ENCODE measurements at places on chromosomes 11 and 22. TPM values are rescaled to one million over a fixed set of nuclear protein-coding genes. Genes with fewer than 3 reads are reported as not detected.
A peak's percentile ranks its signal among the peaks of the same experiment; 100 is the strongest.

EXPH5 gene
- 19.5 TPM for total RNA-seq

DNA sequence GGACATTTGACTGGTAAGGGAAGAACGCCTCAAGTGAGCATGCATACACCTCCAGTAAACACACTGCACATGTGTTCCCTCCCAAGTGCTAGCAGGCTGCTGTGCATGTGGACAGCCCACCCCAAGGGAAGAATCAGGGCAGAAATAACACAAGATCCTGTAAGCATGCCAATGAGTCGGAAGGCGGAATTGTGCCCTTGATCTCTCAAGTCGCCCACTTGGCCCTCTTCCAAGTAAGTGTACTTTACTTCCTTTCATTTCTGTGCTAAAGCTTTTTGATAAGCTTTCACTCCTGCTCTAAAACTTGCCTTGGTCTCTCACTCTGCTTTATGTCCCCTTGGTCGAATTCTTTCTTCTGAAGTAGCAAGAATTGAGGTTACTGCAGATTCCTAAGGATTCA is 139.6 kb downstream of the TRPC6 start:
- peak; percentile 53 for DNase-seq

DNA sequence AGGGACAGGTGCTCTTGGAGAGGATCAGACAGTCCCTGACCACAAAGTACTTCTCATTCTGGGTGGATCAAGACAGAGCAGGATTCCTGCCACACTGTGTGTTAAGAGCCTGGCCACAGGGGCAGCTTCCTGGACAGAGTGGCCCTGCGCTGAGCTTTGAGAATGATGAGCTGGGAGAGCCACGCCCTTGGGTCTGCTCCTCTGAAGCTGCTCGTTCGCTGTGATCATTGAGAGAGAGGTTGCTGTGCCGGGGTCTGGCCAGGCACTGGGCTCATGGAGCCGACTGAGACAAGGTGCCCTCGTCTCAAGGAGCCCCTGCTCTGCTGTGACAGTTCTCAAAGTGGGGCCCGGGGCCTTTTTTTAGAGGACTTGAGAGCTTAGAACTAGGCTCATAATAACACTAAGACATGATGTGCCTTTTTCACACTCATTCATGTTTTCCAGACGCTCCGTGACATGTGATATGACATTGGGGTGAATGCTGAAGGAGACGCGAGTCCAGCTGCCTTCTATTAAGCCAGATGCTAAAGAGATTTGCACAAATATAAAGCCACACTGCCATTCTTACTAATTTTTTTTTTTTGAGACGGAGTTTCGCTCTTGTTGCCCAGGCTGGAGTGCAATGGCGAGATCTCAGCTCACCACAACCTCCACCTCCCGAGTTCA is 1.6 kb upstream of the MFRP start:
- DNase-seq = no peak

DNA sequence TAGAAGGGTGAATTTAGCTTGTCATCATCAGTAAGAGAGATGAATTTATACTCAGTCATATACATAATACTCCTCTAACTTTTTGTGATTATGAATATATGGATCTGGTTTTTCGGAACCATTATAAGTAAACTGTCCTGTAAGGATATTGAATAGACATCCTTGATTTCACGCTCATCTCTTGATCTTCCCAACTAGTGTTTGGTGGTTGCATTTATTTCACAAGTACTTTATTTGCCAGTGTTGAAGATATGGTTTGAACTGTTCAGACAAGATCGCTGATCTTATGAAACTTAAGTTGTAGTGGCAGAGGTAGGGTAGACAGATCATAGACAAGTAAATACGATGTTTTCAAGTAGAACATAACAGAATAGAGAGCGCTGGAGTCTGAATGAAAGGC is 3.0 kb downstream of the FBXO7 start:
- DNase-seq = no peak

- DNase-seq = no peak
Measured at GRCh38 chr11:48036011-48036410, 55.7 kb downstream of the PTPRJ start.

GRCh38 chr11:78973876-78974275 is 399.2 kb upstream of the NARS2 start:
- no peak for DNase-seq

DNA sequence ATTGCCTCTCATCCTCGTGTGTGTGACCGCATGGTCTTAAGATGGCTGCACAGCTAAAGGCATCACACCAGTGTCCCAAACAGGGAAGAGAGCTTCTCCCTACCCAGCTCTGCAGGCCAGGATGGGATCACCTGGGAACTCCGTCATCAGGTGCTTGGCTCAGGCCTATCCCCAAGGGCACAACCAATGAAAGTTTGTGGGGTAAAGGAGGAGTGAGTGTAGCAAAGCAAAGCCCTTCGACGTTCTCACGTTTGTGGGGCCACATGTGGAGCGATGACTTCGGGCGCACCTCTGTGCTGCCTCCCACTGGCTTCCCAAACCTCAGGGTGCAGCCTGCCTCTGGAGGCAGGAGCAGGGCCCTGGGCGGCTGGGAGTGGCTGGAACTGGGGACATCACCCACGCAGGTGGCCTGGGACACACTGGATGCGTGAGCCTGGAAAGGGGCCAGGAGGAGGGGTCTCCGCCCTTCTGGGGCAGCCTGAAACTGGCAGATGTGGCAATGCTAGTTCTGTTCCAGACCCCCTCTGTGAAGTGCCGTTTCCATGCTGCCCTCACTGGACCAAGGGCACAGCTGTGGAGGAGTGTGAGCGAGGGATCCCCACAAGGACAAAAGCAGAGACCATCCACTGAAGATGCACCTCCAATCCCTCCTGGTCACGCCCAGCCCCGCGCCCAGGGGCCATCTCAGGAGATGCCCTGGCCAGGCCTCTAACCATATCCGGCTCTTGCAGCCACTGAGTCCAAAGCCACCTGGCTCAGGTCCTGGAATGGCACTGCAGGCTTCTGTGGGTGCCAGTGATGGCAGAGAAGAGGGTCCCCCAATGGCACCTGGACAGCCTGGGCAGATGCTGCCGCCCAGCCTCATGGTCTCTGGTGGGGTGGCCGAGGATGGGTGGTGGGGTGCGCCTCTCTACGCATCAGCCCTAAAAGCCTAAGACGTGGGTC is 30.6 kb upstream of the GAL start:
- no peak for DNase-seq

- no peak for DNase-seq
Measured at GRCh38 chr11:3942160-3942955, 86.9 kb downstream of the STIM1 start.

GRCh38 chr11:132994966-132995365 is 537.3 kb downstream of the OPCML start:
- DNase-seq = no peak

- no peak for DNase-seq
Measured at GRCh38 chr11:14975252-14975587, 3.1 kb upstream of the CALCA start.

PKDREJ gene
- total RNA-seq = 0.13 TPM

Data from ureter (tissue), 1 donor.